Fibroblast of the aortic adventitia (primary cell): ENCODE measurements at places on chromosomes 4 and X. TPM values are rescaled to one million over a fixed set of nuclear protein-coding genes. Genes with fewer than 3 reads are reported as not detected.
A peak's percentile ranks its signal among the peaks of the same experiment; 100 is the strongest.

DNA sequence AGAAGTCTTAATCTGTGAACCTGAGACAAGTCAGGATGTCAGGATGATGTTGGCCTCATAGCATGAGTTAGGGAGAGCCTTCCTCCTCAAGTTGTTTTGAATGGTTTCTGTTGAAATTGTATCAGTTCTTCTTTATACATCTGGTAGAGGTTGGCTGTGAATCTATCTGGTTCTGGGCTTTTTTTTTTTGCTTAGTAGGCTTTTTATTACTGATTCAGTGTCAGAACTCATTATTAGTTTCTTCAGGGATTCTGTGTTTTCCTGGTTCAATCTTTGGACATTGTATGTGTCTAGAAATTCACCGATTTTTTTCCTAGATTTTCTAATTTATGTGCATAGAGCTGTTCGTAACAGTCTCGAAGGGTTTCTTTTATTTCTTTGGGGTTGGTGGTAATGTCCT lies 14.9 kb downstream of the GLUD2 start:
- DNase-seq: no peak

DNA sequence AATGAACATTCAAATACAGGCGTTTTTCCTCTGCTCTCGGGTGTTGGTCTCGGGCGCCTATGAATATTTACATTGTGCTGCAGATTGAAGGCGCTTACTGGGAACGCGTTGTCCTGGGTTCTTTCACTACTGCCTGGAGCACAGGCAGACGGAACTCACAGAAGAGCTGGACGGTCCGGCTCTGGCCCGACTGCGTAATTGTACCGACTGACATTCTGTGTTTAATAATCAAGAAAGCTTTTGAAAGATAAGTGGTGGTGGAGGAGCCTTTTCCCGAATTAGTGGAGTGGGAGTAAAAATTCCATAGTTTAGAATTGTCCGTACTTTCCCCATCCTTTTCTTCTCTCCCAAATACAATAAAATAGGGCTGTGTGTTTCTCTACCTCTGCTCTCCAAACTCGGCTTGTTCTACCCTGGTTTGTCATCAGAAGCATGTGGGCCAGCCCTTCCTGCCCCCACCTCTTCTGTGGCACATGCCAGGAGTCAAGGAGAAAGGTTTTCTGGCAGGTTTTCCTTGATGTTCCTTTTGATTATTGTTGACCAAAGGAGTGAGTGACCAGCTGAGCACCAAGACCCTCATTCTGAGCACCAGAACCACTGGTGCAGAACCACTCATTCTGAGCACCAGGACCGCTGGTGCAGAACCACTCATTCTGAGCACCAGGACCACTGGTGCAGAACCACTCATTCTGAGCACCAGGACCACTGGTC lies 2.3 kb downstream of the FHDC1 start:
- no peak for DNase-seq

DNA sequence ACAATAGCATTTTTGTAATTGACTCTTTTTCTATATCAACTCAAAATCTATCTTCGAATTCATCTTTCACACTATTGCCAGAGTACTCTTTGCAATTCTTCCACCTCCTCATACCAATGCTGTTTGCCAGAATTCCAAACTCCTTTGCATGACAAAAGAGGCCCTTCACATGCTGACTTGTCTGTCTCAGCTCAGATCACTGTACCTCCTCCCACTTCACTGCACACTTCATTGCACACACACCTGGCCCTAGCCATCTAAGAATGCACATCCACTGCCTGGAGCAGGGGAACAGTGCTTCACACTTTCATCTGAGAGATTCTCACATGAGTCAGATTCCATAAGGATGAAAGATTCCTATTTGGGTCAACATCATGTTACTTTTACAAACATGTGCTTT lies 56.5 kb downstream of the PRDM5 start:
- DNase-seq: no peak

DNA sequence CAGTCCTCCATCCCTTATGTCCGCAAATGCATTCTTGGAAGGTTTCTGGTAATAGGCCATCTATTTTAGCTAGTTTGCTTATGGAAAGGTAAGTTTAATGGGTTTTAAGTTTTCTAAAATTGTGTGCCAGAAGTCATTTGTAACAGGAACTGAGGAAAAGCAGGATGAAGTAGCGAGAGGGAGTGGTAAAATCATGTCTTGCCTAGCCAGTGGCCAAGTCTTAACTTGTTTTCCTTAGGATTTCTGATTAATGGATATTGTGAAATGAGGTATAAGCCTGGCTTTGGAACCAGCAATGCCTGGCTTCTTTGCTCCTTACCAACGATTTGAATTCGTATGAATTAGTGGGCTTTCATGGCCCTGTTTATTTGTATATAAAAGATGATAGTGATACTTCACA lies 7.3 kb downstream of the SEC24B start:
- DNase-seq: peak; percentile 67

DNA sequence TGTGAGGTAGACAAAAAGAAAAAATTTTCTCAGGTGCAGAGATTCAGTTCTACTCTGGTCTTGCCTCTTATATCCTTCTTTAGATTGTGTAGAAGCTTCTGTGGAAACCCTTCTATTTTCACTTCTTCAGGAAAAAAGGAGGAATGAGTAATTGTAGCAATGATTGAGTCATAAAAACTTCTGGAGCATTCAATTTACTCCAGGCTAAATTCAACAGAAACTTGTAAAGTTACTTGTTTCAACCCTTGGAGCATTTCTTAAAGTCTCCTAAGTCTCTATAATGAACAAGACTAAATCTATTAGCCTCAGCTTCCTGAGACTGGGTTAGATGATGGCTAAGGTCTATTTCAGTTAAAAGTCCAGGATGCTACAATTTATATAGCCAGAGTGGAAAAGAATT lies 29.9 kb downstream of the BOD1L1 start:
- DNase-seq: peak; percentile 12

- DNase-seq: no peak
Observed at GRCh38 chr4:2069161-2069971, 10.2 kb downstream of the NAT8L start.

DNA sequence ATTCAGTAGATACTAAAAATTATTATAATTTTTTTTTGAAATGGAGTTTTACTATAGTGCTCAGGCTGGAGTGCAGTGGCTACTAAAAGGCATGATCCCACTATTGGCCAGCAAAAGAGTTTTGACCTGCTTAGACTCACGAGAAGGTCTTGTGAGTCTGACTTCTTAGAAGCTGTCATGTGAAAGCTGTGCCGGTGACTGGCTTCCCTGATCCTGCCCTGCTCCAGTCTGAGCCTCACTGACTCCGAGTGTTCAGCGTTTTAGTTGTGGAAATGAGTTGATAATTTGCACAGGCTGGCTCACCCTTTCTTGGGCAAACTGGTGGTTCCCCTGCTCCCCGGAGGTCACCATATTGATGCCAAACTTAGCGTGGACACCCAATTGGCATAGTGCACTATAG lies 16.4 kb upstream of the CXCL8 start:
- no peak for DNase-seq

- no peak for DNase-seq
Observed at GRCh38 chrX:154402622-154403127, 4.5 kb downstream of the RPL10 start.

The TENM3 gene
- 6.3 and 14.0 TPM in 2 replicates for total RNA-seq

The NWD2 gene
- not detected in 2 replicates for total RNA-seq

GRCh38 chrX:12770440-12770839 lies 20.8 kb upstream of the PRPS2 start:
- DNase-seq: peak; percentile 55

GRCh38 chr4:6523251-6523650 lies 50.8 kb upstream of the PPP2R2C start:
- no peak for DNase-seq

The KLHL4 gene
- 5.0 and 10.0 TPM in 2 replicates for total RNA-seq

DNA sequence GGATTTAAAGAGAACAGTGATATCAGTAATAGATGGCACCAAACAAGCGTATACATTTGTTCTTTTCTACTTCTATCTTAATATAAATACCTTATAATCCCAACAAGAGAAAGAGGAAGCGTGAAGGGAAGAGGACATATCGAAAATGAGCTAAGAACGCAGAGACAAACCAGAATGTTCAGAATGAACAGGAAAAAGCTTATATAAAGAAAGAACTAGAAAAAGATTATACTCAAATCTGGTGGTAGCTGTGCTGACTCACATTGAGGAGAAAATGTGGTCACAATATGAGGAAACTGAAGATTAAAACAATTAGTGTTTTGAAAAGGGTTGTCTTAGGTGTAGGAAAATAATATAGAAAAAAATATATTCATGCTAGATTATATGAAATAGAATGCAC lies 2.0 kb upstream of the GPR34 start:
- DNase-seq: no peak

- DNase-seq: no peak
Observed at GRCh38 chr4:174009686-174010451, 273.6 kb downstream of the FBXO8 start.

The RS1 gene
- total RNA-seq: not detected in 2 replicates

GRCh38 chr4:146585761-146586333 lies 52.8 kb upstream of the POU4F2 start:
- peak; percentile 74 for DNase-seq

GRCh38 chr4:39205000-39205399 lies 22.7 kb downstream of the WDR19 start:
- peak; percentile 79 for DNase-seq

The ZNF280C gene
- total RNA-seq: 3.9 and 8.6 TPM in 2 replicates

- DNase-seq: no peak
Observed at GRCh38 chr4:67894659-67895058, 10.9 kb upstream of the TMPRSS11D start.

The GLRA3 gene
- total RNA-seq: not detected in 2 replicates

The RLIM gene
- 41.3 and 63.9 TPM in 2 replicates for total RNA-seq

The RAI2 gene
- 0.33 and 4.0 TPM in 2 replicates for total RNA-seq

The LNX1 gene
- total RNA-seq: 1.6 and 3.5 TPM in 2 replicates

The NKX1-1 gene
- not detected in 2 replicates for total RNA-seq

- no peak for DNase-seq
Observed at GRCh38 chrX:146264763-146265375, 447.2 kb downstream of the SLITRK2 start.

- peak; percentile 7 for DNase-seq
Observed at GRCh38 chrX:136586386-136586785, 54.4 kb downstream of the VGLL1 start.
